Activated T-cell treated with anti-CD3 and anti-CD28 coated beads, Interleukin-2, amount 50 U/mL, for 72 hours (primary cell): ENCODE measurements at places on chromosomes 3 and 15.

GRCh38 chr15:73681856-73682599 is 2.2 kb upstream of the CD276 start:
- DNase-seq: no peak

DNA sequence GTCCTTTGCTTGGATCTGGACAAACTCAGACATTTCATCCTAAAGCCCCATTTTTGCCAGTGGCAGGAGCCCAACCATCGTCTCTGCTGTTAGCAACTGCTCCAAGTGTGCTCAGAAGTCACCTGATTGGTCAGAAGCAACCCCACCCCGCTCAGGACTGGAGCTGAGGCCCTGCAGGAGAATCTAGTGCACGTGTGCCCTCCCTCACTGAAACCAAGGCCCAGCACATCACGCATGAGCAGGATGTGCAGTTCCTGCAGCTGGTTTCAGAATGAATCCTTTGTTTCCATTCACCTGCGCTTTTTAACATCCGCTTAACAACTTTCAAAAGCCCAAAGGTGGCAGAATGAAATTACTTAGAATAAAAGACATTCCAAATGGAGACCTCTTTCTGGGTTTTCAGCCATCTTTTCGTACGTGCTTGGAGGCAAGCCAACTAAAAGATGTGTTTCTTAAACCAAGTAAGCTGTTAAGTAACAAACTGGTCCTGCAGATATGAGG is 81.2 kb downstream of the SRGAP3 start:
- peak; percentile 67 for DNase-seq

GRCh38 chr3:190101320-190102011 is 19.2 kb downstream of the P3H2 start:
- no peak for DNase-seq

DNA sequence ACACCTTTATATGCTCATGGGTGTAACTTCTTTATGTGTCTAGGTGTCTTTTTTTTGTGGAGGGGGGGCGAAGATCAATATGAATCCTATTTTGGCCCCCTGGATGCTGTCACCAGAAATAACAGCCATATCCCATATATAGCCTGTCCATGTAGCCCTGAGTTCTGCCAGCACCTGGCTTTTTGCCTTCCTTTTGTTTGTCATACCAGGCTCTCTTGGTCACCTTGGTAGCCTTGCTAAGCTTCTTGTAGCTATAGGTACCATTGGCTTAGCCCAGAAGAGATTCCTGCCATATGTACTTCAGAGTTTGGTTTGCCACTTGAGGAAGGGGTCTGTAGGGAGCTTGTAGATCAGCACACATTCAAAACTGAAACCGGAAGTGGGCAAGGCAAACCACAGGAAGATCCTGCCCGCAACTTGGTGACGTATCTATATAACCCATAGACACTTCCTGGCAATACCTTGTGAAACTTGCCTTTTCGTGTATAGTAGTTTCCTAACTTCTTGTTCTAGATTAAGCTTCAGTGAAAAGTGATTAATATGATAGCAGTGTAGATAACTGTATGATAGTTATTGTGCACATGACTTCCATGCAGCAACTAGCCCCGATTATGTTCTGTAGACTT is 11.9 kb downstream of the RASA2 start:
- DNase-seq: peak; percentile 87

DNA sequence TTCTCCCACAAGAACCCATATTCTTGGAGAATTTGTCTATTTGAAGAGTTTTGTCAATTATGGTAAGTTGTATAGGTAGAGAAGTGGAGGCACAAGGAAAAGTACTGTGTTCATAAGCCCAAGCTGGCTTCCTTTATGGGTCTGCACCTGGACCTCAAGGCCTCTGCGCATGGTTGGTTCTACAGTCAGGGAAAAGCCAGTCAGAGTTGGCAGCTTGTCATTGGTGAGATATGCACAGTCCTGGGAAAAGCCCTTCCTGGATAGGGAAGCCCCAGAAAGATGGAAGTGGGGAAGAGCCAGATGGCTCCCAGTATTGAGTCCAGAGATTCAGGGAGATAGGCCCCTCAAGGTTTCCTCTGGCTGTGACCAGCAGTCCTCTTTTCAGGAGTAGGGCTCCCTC is 15.8 kb downstream of the BOC start:
- no peak for DNase-seq

DNA sequence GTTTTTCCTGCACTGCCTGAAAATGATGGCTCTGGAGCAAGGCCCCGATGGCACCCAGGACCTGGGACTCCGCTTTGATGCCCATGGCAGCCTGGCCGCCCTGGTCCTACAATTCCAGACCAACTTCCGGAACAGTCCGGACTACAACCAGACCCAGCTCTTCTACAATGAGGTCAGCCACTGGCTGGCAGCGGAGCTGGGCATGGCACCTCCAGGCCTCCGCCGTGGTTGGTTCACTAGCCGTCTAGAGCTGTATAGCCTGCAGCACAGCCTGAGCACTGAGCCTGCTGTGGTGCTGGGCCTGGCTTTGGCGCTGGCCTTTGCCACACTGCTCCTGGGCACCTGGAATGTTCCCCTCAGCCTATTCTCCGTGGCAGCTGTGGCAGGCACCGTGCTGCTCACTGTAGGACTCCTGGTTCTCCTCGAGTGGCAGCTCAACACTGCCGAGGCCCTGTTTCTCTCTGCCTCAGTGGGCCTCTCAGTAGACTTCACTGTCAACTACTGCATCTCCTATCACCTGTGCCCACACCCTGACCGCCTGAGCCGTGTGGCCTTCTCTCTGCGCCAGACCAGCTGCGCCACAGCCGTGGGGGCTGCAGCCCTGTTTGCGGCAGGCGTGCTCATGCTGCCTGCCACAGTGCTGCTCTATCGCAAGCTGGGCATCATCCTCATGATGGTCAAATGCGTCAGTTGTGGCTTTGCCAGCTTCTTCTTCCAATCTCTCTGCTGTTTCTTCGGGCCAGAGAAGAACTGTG is 10.9 kb downstream of the DISP2 start:
- DNase-seq: no peak

GRCh38 chr3:185552358-185552877 is at the start of gene LIPH:
LIPH (minus strand) TSS chr3:185552588; CDS start chr3:185552471, 117 bp downstream.
- no peak for DNase-seq

- DNase-seq: no peak
Measured at GRCh38 chr3:56089739-56090138, 378.5 kb downstream of the ERC2 start.
